ENCODE measurements at places on chromosomes 1 and 21.

DNA sequence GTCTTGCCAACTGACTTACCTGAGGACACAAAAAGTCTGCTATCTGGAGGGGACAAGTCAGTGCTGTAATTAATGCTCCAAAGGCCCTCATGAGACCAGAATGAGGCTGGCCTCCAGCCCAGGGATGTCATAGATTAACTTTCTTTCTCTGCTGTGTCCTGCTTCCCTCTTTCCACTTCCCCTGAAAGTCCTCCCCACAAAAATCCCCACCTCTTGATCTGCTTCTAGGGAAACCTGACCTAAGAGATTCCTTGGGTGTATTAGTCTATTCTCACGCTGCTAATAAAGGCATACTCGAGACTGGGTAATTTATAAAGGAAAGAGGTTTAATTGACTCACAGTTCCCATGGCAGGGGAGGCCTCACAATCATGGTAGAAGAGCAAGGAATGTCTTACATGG is 39.2 kb downstream of the RUNX3 start:
- no peak for DNase-seq

GRCh38 chr1:232377494-232377770 is 252.5 kb downstream of the SIPA1L2 start:
- DNase-seq, result peak; percentile 15

- DNase-seq, result no peak
Measured at GRCh38 chr1:172938681-172939080, 112.1 kb downstream of the TNFSF18 start.

DNA sequence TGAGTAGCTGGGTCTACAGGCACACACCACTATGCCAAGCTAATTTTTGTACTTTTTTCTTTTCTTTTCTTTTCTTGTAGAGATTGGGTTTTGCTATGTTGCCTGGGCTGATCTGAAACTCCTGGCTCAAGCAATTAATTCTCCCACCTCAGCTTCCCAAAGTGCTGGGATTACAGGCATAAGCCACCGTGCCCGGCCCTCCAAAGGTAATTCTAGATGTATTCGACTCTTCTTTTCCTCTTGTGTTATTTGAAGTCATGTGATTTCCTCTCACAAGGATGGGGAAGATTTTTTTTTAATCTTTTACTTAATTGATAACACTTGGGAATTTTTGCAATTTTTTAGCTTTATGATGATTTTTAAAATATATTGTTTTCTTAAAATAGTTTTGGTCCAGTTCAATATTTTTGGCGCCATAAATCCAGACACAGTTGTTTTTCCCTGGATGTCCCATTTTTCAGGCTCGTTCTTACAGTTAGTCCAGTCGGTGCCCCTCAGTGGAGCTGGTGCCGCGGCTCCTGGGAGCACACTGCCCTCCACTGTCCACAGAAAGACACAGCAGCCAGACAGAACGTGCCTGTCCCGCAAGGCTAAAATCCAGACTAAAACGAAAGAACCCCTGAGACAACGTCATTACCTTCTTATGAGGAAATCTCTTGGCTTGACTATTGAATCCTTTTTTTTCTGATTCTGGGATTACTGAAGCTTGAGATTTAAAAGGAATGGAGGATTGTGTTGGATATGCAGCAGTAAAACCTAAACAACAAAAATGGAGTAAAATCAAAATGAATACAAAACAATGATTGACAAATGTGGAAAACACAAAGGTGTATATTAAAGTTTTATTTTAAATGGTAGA is 22.4 kb downstream of the STPG1 start:
- DNase-seq, result peak; percentile 78

Data from stimulated activated CD4-positive, alpha-beta T cell treated with anti-CD3 and anti-CD28 coated beads, Interleukin-15, amount 100 ng/mL, for 24 hours (primary cell).